NCI-H1436 treated with DMSO at 0.1 percent for 48 hours (cell line): ENCODE measurements at places on chromosomes 13 and 19.

DNA sequence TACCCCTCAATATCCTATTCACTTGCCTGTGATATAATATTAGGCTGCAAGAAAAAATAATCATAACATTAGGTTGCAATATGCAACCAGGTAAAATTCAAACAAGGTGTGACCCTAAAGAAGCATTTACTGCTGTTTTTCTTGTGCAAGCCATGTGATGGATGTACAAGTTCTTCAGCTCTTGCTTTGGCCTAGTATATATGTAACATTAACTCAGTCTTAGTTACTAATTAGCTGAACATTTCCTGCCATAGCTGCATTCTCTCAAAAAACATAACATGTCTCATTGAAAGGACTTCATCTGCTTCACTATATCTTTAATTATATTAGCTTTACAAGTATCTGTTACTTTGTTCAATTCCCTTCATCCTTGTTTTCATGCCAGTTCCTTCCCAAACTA lies 406.8 kb upstream of the HTR2A start:
- no peak for DNase-seq

DNA sequence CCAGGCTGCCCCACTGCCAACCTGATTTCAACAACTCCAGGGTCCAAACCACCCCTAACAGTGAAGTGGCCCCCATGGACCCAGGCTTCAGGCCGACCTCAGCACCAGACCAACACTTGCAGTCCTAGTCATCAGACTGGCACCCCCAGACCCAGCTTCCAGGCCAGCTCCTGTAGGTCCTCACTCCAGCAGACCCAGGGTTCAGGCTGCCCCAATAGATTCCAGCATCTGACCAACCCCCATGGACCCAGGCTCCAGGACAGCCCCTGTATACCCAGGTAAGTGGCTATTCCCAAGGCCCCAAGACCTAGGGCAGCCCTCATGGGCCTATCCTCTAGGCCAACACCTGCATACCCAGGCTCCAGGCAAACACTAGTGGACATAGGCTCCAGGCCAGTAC lies 193.8 kb upstream of the OBI1 start:
- no peak for DNase-seq

DNA sequence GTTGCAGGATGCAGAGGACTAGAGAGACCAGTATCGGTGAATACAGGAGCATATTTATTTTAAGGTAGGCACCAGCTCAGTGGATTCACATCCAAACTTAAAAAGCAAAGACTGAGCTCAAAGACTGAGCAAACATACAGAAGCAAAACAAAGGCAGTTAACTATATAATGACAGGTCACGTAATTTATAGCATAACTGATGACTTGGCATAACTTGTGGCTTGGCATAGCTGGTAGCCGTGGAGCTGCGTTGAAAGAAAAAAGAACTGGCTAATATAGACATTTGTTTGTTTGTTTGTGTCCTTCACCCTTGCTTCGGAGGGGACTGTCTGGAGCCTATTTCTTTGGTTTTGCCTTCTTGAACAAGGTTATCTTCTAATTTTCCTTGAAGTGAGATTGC lies 33.7 kb downstream of the ZNF493 start:
- DNase-seq: no peak

DNA sequence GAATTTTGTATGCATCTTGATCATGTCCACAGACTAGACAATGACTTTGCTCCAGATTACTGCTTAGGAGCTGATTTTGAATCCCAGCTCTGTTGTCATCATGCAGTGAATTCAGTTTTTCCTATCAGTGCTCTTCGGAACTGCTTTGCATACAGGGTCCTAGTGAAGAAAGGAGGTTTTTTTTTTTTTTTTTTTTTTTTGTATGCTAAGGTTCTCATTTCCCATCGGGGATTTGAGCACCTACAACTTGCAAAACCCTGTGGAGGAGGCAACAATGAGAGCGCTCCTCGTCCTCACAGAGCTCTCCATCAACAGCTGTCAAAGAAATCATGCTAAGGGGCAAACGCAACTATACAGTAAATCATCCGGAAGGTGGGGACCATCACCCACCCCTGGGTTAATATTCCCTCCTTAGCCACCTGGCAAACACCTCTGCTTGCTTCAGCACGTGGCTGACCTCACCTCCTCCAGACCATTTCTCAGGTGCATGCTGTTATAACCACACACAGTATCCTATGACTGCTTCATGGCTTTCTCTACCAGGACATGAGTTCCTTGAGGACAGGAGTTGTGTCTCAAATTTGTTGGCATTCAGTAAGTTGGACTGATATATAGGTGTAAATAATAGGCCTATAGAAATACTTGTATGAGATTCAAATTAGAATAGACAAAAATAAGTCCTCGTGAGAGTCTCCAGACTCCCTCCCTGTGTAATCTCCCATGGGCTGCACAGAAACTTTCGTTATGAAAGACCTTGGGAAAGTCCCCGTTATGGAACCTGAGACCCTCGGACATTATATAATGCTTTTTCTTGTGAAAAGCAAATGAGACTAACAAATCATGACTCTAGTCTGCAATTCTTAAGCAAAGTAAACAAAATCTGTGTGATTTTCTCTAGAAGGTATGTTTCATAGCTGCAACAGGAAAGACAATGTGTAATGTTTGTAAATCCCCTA lies 113.8 kb downstream of the KATNAL1 start:
- no peak for DNase-seq

- DNase-seq: no peak
Observed at GRCh38 chr13:85544756-85545155, 254.5 kb downstream of the SLITRK6 start.

GRCh38 chr13:27821566-27821965 lies 29.3 kb downstream of the GSX1 start:
- no peak for DNase-seq

- DNase-seq: no peak
Observed at GRCh38 chr13:40187324-40187795, 479.1 kb downstream of the FOXO1 start.

DNA sequence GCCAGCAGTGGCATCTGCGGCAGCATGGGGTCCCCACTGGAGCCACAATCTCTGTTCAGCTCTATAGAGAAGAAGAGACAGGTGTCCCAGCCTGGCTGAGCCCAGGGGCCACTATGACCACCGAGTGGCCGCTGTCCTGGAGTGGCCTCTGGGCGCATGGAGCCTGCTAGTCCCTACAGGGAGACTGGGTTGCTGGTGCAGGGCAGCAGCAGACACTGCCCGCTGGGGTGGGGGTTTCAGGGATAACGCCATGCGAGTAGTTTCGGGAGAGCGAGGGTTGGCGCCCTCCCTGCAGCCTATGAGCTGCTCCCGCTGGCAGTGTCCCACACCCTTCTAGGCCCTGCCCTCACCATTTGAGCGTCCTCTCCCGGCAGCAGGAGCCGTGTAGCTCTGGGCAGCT lies 10.9 kb upstream of the TEKTIP1 start:
- no peak for DNase-seq

DNA sequence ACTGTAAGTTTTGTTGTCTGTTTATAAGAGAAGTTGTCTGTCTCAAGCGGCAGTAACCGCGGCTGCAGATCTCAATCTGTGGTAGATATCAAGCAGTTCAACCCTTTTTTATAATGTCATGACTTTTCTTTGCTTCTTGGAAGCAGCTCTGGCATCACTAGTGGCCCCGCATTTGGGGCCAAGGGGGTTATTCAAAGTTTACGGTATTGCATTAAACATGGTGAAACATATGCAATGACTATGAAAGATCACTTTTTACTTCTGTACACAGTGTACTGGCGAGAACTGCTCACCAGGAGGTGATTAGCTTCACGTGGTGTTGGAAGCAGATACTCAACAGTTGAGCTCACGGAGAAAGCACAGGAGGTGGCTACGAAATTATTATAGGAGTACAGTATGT lies 4.6 kb upstream of the FFAR3 start:
- DNase-seq: no peak

DNA sequence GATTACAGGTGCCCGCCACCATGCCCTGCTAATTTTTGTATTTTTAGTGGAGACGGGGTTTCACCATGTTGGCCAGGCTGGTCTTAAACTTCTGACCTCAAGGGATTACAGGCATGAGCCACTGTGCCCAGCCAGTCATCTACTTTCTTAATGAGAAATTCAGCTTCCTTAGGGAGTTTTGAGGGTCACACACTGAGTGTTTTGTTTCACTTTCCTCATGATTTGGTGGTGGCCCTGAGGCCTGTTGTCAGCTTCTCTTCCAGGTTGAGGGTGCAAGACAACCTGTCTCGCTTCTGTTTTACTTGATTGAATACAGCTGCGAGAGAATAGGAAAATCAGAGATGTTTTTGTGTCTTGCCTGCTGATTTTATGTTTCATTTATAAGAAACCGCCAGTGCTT lies 9.9 kb downstream of the FRY start:
- DNase-seq: no peak

DNA sequence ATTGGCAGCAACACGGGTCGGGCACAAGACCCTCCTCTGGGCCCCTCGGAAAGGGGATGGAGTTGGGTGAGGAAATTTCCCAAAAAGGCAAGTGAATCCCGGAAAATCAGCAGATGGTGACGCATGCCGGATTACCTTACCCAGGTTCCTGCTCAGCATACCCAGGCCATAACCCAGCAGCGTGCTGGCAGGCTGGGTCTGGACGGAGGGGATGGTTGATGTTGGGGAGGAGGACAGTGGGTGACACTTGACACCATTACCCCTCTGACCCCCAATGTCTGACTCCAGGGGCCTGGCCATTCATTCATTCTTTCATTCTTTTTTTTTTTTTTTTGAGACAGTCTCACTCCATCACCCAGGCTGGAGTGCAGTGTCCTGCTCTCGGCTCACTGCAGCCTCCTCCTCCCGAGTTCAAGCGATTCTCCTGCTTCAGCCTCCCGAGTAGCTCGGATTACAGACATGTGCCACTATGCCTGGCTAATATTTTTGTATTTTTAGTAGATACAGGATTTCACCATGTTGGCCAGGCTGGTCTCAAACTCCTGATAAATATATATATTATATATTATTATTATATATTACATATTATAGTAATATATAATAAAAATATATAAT lies 799 bp downstream of the PVR start:
- DNase-seq: no peak

- DNase-seq: no peak
Observed at GRCh38 chr13:114068656-114069318, 63.6 kb downstream of the RASA3 start.

- no peak for DNase-seq
Observed at GRCh38 chr13:29535663-29536655, 59.5 kb downstream of the SLC7A1 start.

DNA sequence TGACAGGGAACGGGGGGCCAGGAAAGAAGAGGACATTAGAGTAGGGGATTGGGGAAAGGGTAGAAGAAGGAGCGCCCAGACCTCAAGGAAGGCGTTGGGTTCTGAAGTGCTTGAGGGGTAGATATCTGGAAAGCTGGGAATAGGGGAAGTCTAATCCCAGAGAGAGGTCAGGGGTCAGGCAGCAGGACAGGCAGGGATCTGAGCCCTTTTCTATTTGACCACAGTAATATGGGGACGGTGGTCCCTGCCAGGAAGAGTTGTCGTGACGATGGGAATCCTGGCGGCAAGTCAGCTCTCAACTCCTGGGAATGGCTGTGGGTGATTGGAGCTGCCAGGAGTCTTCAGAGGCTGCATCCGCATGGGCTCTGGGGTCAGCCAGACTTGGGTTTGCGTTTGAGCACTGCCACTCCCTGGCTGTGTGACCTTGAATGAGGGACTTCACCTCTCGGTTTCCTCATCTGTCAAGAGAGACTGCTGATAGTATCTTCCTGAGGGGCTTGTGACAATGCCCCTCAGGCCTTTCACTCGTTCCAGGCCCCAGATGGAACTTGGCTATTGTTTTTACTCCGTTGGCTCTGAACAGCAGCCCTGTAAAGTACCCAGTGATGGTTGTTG lies 1.3 kb downstream of the AP2A1 start:
- no peak for DNase-seq

GRCh38 chr19:1262623-1263123 lies 6.5 kb upstream of the CIRBP start:
- no peak for DNase-seq

- no peak for DNase-seq
Observed at GRCh38 chr19:41939861-41940730, 11.8 kb upstream of the ERFL start.

GRCh38 chr13:75347925-75348324 lies 134.0 kb downstream of the TBC1D4 start:
- no peak for DNase-seq
